ENCODE measurements at places on chromosomes 12 and 14.

- no peak for DNase-seq
Observed at GRCh38 chr12:120599672-120600552, 18.7 kb upstream of the POP5 start.

- no peak for DNase-seq
Observed at GRCh38 chr14:34243001-34243400, 219.0 kb downstream of the SPTSSA start.

- DNase-seq, result no peak
Observed at GRCh38 chr14:85293612-85294234, 236.2 kb upstream of the FLRT2 start.

GRCh38 chr14:91372671-91373495 is 44.7 kb downstream of the CCDC88C start:
- no peak for DNase-seq

DNA sequence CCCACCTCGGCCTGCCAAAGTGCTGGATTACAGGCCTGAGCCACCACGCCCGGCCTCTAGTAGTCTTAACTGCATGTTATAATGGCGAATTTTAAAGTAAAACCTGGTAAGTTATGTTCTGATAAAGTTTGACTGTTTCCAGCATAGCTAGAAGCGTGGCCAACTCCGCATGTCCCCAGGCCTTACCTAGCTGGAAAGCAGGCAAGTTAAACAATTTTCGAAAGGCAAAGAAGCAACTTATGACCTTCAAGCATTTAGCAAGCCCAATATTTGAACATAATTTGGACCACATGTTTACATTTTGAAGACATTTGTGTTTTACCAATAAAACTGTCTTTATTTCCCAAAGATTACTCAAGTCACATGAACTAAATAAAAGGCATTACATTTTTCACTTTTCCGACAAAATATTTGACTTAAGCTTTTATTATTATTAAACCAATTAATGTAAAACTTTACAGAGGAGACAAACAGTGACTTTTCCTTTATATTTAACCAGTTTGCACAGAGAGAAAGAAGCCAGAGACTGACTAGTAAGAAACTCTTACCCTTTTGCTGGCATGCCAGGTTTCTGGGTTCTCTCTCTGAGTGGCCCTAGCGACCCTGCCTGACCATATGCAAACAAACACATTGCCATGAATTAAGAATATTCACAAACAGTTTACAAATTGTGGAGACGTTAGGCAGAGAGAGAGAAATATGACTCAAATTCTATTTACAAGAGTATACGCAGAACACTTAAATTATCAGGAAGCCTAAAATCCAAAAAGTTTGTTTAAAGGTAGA is 106.3 kb downstream of the RIN3 start:
- no peak for DNase-seq

DNA sequence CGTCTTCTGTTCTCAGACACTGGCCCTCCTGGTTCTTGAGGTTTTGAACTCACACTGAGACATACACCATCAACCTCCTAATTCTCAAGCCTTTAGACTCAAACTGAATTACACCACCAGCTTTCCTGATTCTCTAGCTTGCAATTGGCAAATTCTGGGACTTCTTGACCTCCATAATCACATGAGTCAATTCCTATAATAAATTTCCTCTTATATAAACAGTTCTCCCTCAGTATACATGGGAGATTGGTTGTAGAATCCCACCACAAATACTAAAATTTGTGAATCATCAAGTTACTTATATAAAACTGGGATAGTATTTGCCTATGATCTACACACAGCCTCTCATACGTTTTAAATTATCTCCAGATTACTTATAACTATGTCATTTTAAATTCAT is 162.2 kb downstream of the DIO2 start:
- DNase-seq, result no peak

- no peak for DNase-seq
Observed at GRCh38 chr12:116933091-116933490, 22.3 kb downstream of the FBXW8 start.

- DNase-seq, result no peak
Observed at GRCh38 chr14:50312734-50313054, 570 bp downstream of the DMAC2L start.

- no peak for DNase-seq
Observed at GRCh38 chr12:86659985-86660384, 403.8 kb upstream of the MGAT4C start.

- no peak for DNase-seq
Observed at GRCh38 chr14:45364565-45365156, 111.7 kb upstream of the MIS18BP1 start.

- DNase-seq, result no peak
Observed at GRCh38 chr14:78974691-78975090, 804.5 kb downstream of the NRXN3 start.

- no peak for DNase-seq
Observed at GRCh38 chr12:7042842-7043241, 17.7 kb upstream of the C1S start.

DNA sequence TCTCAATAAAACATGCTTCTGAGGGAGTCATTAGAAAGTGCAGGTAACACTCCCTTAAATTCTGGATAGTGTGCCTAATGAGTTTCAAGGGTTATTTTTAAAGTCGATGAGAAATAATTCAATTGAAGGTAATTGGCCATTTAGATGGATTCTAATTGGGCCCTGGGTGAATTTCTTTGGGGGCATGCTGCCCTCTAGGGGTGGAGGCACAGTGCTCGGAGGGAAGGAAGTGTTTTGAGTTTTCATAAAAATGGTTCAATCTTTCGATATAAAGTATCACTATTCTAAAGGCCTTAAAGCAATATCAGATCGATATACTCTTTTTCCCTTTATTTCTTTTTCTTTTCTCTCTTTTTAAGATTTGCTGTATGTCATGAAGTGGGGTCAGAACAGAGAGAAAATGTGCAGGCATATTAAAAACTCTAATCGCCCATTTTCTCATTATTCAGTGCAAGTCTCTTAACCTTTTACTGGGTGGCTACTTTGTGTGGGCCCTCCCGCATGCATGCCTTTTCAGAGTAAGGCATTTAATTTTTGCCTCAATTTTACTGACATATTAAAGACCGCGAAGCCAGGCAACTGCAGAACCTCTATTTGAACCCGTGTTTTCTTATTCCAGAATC is 25.5 kb downstream of the NKX2-8 start:
- DNase-seq, result peak; percentile 53

DNA sequence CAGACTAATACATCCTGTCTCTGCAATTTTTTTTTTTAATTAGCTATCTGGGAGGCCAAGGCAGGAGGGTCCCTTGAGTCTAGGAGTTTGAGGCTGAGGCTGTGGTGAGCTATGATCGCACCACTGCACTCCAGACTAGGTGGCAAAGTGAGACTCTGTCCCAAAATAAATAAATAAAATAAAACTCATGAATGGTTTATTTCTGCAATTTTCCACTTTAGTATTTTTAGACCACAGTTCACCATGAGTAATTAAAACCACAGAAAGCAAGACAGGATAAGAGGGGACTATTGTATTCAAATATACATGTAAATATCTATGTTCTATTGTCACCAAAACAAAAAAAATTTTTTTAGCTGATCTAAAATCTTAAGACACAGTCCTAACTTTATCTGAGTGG is 17.8 kb downstream of the TAOK3 start:
- no peak for DNase-seq

DNA sequence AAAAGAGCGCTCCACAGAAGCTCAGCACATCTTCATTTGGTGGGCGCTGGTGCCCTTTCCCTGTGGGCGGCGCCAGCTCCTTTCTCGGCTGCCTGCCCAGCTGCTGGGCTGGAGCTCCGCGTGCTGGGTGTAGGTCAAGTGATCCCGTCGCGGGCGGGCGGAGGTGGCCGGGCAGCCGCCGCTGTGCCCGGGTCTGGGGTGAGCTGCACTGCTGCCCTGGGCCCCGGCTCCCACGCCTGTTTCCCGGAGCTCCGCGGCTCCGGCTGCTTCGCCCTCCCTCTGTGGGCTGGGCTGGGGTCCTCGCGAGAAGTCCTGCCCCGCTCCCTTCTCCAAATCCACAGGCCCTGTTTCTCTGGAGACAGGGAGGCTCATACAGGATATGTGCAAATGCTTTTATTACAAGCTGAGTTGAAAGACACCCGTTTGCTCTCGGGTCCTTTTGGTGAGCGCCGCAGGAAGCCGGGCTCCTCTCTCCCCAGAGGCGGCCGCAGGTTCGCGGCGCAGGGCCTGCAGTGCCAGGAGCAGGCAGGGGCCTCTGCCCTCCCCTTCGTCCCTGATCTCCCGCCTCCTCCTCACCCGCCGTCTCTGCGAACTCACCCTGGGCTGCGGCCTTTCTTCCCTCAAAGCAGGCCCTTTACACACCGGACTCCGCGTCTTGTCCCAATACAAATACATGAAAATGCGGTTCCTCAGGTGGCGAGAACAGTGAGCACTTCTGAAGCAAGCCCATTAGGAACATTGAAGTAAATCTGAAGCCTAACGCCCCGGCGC is 67.8 kb upstream of the CAPRIN2 start:
- DNase-seq, result peak; percentile 30

DNA sequence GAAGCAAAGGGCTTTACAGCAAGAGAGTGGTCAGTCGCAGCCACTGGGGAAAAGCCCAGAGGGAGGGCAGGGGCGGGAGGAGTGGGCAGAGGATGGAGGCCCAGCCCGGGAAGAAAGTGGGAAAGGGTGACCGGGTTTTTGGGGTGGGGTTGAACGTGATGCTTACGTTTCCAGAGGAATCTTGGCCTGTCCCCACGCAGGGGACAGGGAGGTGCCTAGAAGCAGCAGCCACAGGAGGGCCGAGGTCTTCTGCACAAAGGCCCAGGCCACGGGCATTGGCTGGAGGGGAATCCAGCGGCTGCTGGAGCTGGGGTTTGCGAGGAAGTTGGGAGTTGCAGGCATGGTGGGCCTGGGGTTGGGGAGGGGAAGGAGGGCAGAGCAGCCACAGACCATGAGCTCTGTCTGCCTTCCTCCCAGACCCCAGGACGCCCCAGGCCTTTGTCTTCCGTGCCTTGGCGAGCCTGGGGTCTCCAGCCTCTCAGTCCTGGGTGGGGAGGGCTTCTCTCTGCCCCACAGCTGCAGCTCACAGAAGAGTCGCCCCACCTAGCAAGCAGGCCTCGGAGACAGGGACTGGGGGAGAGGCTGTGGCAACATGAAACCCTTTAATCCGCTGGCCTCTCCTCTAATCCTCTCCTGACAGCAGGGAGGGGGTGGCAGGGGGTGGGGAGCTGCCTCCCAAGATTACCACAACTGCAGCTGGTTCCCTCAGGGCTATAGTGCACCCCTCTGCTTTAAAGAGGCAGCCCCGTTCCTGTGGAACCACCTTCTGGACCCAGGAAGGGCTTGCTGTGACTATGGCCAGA is at the start of gene CACNA2D4:
Gene CACNA2D4 (minus strand): TSS at position 572 of the 803 bp plus-strand sequence. CDS start 179 bp downstream, at position 393.
- no peak for DNase-seq

DNA sequence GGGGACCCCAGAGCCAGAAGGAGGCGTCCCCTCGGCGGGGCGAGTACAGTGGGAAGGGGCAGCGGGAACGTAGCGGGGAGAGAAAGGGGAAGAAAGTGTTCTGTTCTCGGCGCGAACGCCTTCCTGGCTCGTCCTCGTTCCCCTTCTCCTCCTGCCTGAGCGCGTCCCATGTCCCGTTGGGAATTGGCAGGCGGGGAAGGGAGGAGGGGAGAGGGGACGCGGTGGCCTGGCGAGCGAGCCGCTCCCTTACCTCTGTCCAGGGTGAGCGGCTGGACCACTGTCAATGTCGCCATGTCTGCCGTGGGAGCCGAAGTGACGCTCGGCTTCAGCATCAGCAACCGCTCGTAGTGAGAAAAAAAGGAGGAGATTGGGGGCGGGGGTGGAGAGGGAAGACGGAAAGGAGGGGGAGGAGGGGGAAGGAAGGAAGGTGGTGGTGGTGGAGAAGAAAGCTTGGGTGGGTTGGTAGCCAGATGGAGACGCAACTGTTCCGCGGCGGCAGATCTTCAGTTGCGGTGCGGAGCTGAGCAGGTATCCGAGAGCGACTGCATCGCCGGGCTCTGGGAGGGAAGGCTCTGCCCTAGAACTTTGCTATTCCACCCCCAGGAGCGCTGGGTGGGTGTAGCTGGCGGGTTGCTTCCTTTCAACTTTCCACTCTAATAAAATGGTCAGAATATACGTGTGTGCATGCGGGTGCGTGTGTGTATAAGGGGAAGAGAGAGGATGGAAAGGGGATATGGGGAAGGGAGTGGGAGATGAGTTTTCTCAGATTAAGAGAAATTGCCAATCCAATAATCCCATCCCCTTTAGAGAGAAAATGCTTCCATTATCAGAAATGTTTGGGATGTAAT is at the start of gene LIN7A:
Gene LIN7A (minus strand): TSS at position 544 of the 848 bp plus-strand sequence. CDS start 212 bp downstream, at position 332.
- no peak for DNase-seq

GRCh38 chr12:26499979-26500640 is 304.7 kb downstream of the SSPN start:
- DNase-seq, result no peak

DNA sequence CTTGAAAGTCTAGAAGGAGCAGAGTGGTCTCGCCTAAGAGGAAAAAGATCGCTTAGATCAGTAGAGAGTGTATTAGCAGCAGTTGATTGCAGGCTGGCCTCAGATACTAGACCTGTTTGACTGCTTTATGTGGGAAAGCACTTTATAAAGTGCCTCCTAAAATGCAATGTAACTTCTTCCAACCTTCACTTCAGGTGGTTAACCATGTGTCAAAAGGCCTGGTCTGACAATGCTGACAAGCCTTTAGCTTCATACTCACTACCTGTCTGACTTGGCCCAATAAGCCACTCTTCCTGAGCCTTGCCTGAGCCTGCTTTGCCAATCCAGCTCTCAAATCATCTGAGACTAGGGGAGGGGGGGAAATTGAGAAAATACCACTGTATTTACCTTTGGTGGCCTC is 14.6 kb downstream of the MGAT4C start:
- no peak for DNase-seq

- no peak for DNase-seq
Observed at GRCh38 chr12:99130808-99131553, 485.9 kb downstream of the APAF1 start.

- peak; percentile 78 for DNase-seq
Observed at GRCh38 chr12:121297435-121297991, 1.0 kb upstream of the CAMKK2 start.

DNA sequence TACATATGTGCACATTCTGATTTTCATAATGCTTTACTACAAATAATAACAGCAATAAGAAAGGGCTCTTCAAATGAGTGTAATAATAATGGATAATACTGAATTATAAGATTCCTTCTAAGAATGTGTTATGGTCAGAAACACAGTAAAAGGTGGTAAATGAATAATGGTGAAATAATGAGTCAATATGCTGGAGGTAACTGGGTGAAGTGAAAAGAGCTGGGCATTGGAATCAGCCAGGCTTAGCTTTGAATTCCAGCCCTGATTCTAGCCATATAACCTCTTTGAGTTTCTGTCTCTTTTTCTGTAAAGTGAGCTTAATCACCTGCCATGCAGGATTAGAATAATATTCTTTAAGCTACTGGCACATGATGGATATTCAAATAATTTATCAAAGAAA is 39.1 kb downstream of the PLEKHA5 start:
- no peak for DNase-seq

DNA sequence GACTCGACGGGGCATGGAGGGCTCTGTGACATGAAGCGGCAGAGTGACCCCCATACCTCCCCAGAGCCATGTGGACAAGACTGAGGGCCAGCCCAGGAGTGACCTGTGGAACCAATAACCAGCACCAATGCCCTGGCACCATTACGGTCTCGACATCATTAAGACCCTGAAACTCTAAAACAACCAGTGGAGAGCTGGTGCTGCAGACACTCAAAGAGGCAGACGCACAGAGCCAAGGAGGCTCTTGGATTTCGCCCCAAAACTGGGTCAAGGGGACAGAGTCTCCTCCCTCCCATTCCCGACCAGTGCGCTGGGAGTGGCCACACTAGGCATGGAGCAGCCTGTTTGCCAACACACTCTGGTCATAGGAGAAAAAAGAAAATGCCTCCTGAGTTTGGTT is 41.6 kb upstream of the VASH1 start:
- DNase-seq, result no peak

GRCh38 chr14:77318006-77318553 is 2.6 kb downstream of the POMT2 start:
- no peak for DNase-seq

- DNase-seq, result no peak
Observed at GRCh38 chr12:68768431-68768939, 22.5 kb downstream of the SLC35E3 start.
